ENCODE measurements at places on chromosomes 12 and 14. TPM values are rescaled to one million over a fixed set of nuclear protein-coding genes. Genes with fewer than 3 reads are reported as not detected.

DNA sequence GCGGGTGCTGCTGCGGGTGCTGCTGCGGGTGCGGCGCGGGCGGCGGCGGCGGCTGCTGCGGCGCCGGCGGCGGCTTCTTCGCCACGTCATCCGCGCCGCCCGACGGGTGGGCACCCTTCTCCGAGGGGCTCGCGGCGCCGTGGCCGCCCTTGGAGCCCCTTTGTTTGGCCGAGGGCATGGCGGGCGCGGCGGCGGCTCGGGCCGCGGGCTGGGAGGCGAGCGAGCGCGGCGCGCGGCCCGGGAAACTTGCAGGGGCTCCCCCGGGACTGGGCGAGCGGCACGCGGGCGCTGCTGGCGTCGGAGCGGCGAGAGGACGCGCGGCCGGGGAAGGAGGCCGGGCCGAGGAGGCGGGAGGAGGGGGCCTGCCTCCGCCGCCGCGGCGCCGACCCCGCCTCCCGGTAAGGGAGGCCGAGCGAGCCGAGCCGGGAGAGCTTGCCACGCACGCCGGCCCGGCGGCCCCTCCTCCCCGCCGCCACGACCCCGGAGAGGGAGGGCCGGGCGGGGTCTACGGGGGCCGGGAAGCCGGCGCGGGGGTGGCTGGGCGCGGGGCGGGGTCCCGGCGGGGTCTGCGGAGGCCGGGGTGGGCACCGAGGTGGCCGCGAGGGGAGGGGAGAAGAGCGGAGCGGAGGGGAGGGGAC lies at the start of gene CKAP4:
CKAP4 (minus strand) TSS at position 347 of the 638 bp plus-strand sequence; CDS start at position 178, 169 bp downstream.
- peak; percentile 84 for DNase-seq

- peak; percentile 55 for DNase-seq
Observed at GRCh38 chr14:95523051-95523814, 6.8 kb upstream of the SYNE3 start.

GRCh38 chr12:130576371-130576816 lies 139.7 kb downstream of the RIMBP2 start:
- DNase-seq: no peak

- no peak for DNase-seq
Observed at GRCh38 chr14:68380329-68380741, 412.5 kb downstream of the ZFP36L1 start.

GRCh38 chr12:105783983-105784947 lies 354.5 kb downstream of the NUAK1 start:
- no peak for DNase-seq

- DNase-seq: no peak
Observed at GRCh38 chr12:40202095-40203059, 22.4 kb upstream of the LRRK2 start.

- DNase-seq: peak; percentile 18
Observed at GRCh38 chr12:51951843-51952722, 584 bp downstream of the ACVR1B start.

DNA sequence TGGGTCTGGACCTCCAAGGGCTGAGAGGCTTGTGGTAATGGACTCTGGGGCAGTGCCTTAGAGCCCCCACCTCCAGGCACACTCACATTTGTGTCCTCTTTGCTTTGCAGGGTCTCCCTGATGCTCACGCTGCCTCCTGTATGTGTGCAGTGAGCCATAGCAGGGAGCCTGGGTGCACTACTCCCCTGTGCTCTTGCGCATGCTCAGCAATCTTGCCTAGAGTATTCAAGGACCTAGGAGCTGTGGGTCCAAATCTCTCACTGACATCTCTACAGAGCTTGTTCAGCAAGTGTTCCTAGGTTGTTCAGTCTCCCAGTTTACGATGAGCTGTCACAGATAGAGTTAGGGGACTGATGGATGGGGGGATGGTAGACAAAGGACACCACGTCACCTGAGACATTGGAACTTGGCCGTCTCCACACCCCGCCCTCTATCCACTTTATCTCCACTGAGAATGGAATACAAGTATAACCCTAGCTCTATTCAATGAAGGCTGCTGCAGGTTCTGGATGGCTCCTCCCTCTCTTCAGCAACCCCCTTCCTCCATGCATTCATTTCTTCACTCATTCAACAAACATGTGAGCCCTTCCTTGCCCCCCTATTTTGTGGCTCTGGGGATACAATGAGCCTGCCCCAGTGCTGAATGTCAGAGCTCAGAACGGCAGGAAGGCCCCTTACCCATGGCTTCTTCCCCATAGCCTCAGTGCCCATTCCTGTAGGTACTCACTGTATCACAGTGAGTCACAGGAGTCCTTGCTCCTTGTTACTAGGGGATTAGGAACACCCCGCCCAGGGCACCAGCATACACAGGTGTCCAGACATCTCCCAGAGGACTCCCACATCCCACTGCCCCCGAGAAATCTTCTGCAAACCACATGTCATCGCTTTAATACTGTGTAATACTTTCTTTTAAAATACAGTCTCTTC lies 31.2 kb downstream of the FIGNL2 start:
- peak; percentile 61 for DNase-seq

- no peak for DNase-seq
Observed at GRCh38 chr14:69582829-69583228, 8.2 kb upstream of the CCDC177 start.

DNA sequence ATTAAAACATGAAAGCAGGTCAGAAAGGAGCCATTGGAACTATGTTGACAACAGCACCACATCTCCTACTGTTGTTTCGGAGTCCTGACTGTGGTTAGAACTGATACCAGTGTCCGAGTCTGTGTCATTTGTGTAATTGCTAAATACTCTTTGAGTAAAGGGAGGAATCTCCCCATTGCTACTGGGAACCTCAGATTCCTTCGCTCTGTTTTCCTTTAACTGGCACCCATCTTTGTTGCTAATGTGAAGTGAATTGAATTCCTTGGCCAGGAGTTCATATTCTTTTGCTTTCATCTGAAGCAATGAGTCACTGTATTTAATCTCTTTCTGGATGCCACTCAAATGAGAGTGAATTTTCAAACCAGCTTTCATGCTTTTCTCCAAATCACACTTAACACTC lies 31.5 kb downstream of the RASSF9 start:
- no peak for DNase-seq

DNA sequence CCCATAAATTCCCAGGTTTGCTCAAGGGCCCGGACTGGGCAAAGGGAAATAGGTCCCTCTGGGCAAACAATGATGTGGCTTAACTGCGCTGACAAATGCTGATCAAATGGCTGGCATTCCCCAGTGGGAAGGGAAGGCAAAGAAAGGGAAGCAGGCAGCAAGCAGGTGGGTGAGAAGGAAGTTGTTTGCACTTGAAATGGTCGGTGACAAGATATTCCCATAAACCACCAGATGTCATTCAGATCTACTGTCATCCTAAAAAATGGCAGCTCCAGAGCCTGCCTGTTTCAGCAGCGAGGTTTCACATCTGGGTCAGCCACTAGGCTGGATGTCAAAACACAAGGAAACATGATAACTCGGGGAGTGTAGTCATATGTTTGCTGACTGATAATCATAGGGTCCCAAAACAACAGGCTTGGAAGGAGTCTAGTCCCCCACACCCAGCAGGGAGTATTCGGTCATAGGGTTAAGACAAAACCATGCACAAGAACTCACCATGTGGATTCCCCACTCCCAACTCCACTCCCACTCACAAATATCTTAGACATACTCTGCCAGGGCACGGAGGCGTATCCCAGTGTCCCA lies 37.9 kb upstream of the MDM1 start:
- no peak for DNase-seq

- no peak for DNase-seq
Observed at GRCh38 chr14:99713972-99714371, 29.9 kb downstream of the CYP46A1 start.

GRCh38 chr12:120041386-120042231 lies 52.6 kb downstream of the BICDL1 start:
- no peak for DNase-seq

GRCh38 chr12:103772367-103773108 lies 68.5 kb downstream of the NT5DC3 start:
- DNase-seq: no peak

GRCh38 chr12:10716277-10716676 lies 6.8 kb downstream of the YBX3 start:
- no peak for DNase-seq

GRCh38 chr14:71115821-71116567 lies 208.7 kb downstream of the PCNX1 start:
- no peak for DNase-seq

Gene NINJ2
- 1.2 TPM for total RNA-seq

Gene CMA1
- total RNA-seq: not detected

Gene ALDH1L2
- 9.1 TPM for total RNA-seq

Gene EFS
- 12.9 TPM for total RNA-seq

Gene FSCB
- 3.2 TPM for total RNA-seq

Gene SLC39A2
- total RNA-seq: not detected

Gene ALDH2
- total RNA-seq: 112 TPM

Gene ANKRD33
- total RNA-seq: not detected

Gene CLEC6A
- total RNA-seq: not detected
